ENCODE measurements at places on chromosomes 7 and 10.

GRCh38 chr10:43765516-43765915 lies 116.8 kb upstream of the ZNF32 start:
- no peak for DNase-seq

- DNase-seq = no peak
These were observed 193.6 kb downstream of the VTI1A start for GRCh38 chr10:112640638-112641037.

DNA sequence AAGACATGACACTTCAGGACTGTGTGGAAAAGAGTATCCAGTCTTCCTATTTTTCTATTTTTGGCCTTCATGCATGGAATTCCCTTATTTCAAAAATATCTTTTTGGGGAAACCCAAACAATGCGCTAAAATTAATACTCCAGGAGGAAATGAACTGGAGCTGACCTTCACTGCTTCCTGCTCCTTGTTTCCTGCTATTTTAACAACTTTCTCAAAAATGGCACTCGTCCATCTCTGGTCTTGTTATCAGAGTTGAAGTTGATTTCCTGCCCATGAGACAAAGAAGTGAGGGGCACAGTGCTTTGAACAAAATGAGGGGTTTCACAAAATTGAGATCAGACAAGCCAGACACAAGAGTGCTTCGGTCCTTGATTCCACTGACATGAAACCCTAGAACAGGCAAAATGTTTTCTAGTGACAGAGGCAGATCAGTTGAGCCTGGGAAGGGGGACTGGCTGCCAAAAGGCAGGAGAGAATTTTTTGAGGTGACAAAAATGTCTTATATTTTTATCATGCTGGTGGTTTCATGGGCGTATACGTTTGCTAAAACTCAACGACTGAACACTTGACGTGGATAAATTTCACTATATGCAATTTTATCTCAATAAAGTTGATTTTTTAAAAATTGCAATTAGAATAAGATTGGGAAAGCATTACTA lies 193.2 kb downstream of the CREB5 start:
- no peak for DNase-seq

DNA sequence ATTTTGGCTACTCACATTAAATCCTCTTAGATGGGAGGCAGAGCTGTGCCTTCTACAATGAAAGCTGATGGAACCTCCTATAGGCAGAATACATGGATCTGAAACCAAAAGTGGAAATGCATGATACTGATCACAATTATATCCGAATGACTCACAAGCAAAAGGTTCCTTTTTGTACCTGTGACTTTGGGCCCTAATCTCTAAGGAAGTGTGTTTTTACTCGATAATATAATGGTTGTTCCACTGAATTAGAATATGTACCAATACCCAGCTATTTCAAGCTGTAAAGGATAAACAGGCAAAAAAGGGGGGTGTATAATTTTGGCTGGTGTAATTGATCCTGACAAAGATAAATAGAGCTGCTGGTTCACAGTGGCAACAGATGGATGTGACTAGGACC lies 17.6 kb upstream of the LAMB1 start:
- DNase-seq = no peak

DNA sequence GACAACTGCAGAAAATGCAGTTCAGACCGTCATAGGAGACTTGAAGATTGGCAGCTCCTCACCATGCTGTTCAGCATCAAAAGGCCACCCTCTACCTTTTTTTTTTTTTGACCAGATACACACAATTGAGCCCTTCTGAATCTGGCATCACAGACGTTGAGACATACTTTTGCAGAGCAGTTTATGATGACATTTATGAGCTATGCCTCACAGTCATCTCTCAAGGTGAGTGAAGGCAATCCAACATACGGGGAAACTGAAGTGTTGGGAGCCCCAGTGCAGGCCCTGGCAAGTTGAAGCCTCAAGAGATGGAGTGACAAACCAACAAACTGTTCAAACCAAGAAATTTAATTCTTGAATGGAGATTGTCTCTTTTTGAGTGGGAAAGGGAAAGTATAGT lies 83.6 kb upstream of the DLX6 start:
- no peak for DNase-seq

GRCh38 chr10:21202776-21203462 lies 305.8 kb upstream of the NEBL start:
- DNase-seq = no peak

GRCh38 chr10:57579926-57580325 lies 687.8 kb downstream of the IPMK start:
- peak; percentile 1 for DNase-seq

DNA sequence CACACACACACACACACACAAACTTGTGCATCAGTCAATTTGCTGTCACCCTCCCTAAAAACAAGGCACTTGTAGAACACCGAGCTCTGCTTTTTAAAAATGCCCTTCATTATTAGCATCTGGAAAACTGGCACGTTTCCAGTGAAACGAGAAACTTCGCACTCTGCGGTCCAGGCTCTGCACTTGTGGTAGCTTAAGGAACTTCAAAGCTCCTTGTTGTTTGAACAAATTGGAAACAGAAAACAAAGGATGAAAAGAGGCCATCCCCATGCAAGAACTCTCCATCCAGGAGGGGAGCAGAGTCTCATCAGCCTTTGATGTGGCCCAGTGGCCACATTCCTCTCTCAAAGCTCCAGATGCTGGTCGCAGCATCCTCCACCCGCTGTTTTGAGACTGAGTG lies 105.1 kb downstream of the C10orf90 start:
- DNase-seq = no peak

DNA sequence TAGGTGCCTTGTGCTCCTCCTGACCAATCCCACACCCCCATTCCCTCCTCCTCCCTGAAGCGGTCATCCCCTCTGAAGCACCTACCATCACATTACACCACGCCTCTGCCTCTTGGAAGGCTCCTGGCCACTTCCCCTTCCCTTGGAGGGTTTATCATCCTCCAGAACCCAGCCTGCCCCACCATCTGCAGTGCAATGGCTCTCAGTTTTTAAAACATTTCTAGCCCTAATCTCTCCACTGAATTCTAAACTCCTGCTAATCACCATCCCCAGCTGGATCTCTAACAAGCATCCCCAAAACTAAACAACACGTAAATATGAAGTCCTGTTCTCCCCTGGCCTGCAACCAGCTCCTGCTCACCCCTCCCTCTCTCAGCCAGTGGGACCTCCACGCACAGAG lies 70.6 kb downstream of the PIP4K2A start:
- no peak for DNase-seq

Measured in HuH-7.5 (cell line).